Right lobe of liver (tissue), 6 donors: ENCODE measurements at places on chromosomes 5 and 9. TPM values are rescaled to one million over a fixed set of nuclear protein-coding genes. Genes with fewer than 3 reads are reported as not detected.

GRCh38 chr5:172788771-172789686 lies 18.0 kb upstream of the DUSP1 start:
- DNase-seq, result peak; percentile 92

The SPINK14 gene
- not detected for total RNA-seq

The SPATA31E1 gene
- not detected for total RNA-seq

DNA sequence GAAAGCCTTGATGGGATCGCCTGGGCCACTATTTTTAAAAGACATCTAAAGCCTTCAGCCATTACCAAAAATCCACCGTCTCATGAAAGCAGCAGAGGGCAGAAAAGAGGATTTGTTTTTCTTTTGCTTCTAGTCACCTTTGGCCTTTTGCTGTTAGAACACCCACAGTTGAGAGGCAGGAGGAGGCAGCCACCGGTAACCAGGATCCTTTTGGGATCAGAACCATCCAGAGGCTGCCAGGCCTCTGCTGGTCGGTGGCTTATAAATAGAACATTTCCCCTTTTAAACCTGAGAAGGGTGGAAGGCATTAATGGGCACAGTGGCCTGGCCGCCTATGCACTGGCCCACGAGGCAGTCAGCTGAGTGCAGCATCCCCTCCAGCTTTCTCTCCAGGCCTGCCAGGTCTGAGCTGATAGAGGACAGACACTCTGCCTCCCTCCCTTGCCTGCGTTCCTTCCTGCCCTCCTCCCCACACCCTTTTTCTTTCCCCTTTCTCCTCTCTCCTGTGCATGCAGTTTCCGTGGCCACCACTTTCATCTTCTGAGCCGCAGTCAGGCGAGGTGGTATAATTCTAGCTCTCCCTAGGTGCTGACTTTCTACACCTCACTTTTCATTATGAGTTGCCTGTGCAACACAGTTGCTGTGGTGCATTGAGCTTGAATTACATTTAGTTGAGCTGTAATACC lies 253.4 kb downstream of the ARHGAP26 start:
- DNase-seq, result no peak

DNA sequence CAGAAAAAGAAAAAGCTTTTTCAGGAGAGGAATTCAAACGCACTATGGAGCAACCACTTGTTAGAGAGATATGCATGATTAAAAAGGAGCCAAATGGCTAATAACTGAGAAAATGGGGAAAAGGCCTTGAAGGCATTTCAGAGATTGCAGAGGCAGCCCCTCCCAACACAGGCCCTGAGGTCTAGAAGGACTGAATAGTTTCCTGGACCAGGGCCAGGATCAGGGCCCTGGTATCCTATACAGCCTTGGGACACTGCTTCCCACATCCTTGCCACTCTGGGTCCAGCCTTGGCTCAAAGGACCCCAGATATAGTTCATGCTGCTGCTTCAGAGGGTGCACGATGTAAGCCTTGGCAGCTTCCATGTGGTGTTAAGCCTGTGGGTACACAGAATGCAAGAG lies 20.7 kb upstream of the FEM1C start:
- DNase-seq, result no peak

The CDC25C gene
- total RNA-seq, result 0.24 TPM

The PAM gene
- total RNA-seq, result 10.9 TPM

DNA sequence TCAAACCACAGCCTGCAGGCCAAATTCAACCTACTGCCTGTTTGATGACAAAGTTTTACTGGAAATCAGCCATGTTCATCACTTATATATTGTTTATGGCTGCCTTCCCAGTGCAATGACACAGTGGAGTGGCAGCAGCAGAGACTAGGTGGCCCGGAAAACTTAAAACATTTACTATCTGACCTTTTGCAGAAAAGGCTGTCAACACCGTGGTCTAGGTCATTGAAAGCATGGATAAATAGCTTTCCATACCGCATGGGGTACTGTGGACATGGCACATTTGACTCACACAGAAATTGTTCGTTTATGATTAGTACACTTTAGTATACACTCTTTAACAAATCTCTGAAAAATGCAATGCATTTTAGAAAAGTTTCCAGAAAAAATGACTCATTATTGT lies 298.3 kb upstream of the EFNA5 start:
- DNase-seq, result no peak

The PROB1 gene
- total RNA-seq, result 0.25 TPM

- DNase-seq, result no peak
These were observed 41.7 kb upstream of the HTR1A start for GRCh38 chr5:64003966-64004365.

DNA sequence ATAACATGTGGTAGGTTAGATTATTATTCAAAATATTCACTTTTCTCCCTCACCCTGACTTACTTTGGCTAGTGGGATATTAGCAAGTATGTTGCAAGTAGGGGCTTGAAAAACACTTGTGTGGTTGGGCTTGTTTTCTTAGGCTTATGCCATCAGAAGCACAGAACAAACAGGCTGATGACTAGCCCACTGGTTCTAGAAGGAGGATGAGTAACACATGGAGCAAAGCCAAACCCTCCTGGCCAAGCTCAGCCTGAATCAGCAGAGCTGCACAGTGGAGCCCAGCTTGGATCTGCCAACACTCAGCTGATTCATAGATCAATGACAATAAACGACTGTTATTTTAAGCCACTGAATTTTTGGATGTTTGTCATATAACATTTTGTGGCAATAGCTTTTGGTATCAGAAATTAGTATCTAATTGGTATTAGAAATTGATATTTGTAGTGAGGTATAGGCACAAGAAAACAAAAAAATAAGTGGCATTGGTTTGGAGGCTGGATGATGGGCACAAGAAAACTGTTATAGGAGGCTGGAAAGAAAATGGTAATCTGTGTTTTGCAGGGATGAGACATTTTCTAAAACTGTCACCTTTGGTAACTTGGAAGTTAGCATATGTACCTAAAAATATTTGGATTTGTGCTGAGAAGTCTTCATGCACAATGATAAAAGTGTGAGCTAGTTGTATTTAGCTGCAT lies 46.1 kb upstream of the ZBED3 start:
- DNase-seq, result peak; percentile 73

GRCh38 chr9:135147474-135147805 lies 60.0 kb downstream of the OLFM1 start:
- DNase-seq, result no peak

GRCh38 chr9:133583586-133583985 lies 25.6 kb downstream of the FAM163B start:
- DNase-seq, result no peak

DNA sequence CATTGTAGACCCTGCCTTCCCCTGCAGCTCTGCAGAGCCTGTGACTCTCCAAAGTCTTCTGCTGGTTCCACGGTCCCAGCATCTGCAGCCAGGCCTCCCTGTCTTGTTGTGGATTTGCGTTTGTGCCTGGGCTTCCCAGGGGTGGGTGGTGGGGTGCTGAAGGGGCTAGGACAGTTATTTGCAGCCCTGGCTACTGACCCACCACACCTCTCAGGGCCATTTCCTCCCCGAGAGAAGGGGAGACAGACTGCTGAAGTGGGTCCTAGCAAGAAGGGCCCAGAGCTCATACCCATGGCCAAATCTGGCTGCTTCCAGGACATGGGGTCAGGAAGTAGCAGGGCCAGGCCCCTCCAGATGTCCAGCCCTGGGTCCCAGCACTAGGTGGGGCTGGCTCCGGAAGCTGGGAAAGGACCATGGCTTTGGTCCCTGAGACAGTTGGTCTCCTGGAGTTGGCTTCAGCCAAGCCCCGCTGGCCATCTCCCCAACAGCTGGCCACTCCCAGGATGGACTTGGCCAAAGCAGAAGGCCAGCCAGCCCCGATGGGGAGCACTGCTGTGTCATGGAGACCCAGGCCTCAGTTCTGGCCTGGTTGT lies 26.3 kb downstream of the GSN start:
- DNase-seq, result no peak
